Central memory CD8-positive, alpha-beta T cell (primary cell): ENCODE measurements at places on chromosomes 13 and 19.

GRCh38 chr13:40376296-40376849, 290.1 kb downstream of the FOXO1 start:
- DNase-seq = no peak

DNA sequence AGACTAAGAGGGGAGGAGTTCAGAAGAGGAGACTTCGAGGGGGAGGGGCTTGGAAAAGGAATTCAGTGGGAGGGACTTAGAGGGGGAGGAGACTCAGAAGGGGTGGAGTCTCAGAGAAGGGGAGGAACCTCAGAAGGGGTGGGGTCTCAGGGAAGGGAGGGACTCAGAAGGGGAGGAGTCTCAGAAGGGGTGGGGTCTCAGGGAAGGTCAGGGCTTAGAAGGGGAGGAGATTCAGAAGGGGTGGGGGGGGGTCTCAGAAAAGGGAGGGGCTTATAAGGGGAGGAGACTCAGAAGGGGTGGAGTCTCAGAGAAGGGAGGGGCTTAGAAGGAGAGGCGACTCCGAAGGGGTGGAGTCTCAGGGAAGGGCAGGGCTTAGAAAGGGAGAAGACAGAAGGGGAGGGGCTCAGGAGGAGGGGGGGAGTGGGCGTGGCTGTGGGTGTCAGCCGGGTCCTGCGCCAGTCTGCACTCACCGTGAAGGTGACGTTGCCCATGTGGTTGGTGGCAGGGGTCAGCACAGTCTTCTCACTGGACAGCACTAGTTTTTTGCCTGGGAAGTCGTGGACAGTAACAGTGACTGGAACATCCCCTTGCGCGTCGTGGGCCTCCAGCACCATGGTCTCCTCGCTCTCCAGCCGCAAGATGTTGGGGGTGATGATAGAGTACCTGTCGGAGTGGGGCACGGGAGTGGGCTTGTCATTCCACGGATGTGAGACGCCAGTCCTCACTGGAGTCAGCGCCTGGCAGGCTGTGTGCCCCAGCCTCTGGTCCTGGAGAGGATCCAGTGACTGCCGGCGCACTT, 1.5 kb downstream of the C3 start:
- DNase-seq = no peak

DNA sequence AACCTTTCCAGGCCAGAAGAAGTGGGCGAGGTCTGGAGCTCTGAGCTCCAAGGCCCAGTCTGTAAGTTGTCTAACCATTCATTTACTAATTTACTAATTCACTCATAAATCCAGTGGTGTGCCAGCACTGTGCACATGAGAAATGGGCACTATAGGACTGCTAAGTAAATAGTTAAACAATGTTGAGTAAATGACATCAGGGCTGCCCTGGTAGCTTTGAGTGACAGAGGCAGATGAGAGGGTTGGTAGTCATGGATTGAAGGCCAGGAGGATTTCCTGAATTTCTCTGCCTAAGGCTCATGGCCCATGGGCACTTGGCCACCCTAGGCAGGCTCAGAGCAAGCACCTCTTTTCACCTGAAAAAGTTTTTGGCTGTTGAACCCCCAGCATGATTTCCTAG, 216.9 kb upstream of the RXFP2 start:
- DNase-seq = no peak

GRCh38 chr13:94677799-94678198, 34.5 kb downstream of the SOX21 start:
- no peak for DNase-seq

GRCh38 chr13:34357435-34358232, 539.7 kb downstream of the RFC3 start:
- no peak for DNase-seq
